Heart left ventricle (tissue), 16 donors: ENCODE measurements at places on chromosomes 13 and 19. TPM values are rescaled to one million over a fixed set of nuclear protein-coding genes. Genes with fewer than 3 reads are reported as not detected.

The ZNF667 gene
- polyA plus RNA-seq = 4.3 TPM

The CEACAM16 gene
- not detected for polyA plus RNA-seq

The COMP gene
- 0.11 TPM for polyA plus RNA-seq

DNA sequence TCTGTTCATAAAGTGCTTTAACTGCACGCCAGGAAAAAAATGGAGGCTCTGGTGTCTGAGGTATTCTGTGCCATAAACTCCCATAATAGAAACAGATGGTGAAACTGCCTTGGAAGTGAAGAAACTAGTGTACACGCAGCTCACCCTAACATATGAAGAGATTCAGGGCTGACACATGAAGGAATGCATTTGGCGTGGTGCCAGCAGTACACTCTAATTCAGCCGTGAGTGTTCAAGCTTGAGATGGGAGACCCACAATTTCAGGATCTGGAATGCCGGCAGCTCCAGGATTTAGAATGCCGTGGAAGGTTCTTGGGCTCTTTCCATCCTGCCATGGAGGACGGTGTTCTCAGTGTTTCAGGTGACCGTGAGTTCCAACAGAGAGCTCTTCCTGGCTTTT is 478.4 kb downstream of the TSHZ3 start:
- DNase-seq = no peak

GRCh38 chr13:53327680-53328315 is 299.2 kb downstream of the OLFM4 start:
- DNase-seq = no peak

GRCh38 chr13:47144782-47145181 is 247.9 kb upstream of the HTR2A start:
- no peak for DNase-seq

DNA sequence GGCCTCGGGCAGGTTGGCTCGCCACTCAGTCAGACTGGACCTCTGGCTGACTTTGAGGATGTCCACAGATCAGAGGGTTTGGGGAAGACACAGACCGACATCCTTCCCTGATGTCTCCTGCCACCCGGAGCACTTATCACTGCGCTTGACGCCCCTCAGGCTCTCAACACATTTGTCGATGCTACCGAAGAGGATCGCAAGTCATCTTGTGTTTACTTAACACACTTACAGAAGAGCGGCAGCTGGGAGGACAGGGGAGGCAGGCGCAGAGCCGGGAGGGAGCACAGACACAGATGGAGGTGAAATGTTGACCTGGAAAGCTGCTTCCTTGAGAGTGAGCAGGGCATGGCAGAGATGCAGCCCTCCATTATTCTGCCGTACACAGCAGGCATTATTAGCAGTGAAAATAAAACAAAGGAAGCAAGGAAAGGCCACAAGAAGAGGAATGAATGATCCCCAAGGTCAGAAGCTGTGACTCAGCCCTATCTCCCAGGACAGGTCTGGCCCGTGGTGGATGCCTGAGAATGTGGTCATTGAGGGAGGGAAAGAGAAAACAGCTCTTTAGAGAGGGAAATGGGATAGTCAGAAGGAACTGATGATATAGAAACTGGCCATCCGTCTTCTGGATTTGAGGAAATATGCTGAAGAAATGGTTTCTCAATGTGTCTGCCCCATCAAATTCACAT is 549.5 kb upstream of the ARGLU1 start:
- no peak for DNase-seq

DNA sequence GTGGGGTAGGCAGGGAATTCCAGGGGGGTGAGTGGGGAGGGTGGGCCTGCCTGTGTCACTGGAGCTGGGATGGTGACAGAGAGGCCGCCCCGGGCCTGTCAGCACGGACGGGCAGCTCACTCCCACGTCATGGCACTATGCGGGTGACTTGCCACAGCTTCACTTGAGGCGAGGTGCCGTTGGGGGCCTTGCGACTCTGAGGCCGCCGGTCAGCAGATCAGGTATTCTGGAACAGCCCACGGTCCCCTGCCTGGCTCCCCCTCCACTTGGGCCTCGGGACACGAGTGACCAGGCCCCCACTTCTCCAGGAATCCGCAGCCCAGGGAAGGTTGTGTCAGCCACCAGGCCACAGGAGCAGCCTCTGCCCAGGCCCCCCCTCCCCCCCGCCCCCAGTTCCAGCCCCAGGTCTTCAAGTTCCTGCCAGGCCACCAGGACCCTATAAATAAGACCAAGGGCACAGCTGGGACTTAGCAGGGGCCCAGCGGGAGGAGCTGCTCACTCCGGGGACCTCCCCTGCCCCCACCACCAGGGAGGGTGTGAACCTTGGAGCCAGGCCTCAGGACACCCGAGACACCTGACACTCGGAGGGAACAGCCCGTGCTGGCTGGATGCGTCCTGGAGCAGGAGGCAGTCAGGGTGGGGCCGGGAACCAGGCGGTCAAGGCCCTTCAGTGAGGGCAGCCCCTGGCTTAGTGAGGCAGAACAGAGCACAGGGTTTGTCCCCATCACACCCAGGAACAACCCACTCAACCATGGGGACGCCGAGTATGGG is 2.7 kb upstream of the MIDN start:
- peak; percentile 95 for DNase-seq

- DNase-seq = no peak
Observed at GRCh38 chr13:40565282-40566148, 100.9 kb downstream of the FOXO1 start.

DNA sequence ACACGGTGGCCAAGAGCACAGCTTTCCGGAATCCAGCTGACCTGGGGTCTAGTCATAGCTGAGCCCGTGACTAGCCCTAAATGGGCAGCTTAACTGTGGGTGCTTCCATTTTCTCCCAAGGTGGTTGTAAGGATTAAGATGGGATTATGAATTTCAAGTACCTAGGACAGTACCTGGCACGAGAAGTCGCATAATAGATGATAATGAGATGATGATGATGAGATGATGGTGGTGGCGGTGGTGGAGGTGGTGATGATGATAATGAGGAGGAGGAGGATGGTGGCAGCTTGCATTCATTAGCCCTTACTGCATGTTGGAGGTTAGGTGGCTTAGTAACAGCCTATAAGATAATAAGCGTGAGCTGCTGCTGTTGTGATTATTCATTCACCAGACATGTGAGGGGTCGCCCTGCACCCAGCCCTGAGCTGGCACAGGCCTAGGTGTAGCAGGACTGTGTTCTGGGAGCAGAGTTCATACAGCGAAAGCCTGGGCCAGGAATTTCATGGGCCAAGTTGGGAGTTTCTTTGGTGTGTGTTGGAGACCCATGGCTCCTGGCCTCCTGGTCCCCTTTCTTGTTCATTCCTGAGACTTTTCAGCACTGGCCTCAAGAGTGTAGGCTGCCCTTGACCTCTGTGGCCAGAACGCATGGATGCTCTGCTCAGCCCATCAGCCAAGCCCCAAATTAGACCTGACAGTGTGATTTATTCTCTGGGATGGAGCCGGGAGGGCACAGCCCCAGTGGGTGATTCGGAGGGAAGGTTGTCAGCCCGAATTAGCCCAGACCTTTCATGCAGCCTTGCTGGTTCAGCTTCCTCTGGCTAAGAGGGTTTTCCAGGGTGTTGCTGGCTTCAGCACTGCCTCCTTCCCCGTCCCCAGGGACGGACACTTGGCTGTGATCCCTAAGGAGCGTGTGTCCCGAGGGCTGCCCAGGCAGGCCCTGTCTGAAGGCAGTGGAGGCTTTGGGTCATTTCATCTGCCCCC is 128.8 kb downstream of the SIPA1L3 start:
- DNase-seq = no peak

DNA sequence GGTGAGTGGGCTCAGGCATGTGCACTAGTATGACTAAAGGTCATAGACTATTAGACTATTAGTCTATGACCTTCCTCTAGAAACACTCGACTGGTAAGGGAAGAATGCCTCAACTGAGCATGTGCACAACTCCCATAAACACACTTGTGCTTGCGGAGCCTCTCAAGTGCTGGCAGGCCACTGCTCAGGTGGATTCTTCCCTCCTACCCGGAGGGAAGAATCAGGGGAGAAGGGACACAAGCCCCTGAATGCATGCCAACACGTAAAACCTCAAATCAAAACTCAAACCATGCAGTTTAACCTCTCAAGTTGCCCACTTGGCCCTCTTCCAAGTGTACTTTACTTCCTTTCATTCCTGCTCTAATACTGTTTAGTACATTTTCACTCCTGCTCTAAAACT is 287.6 kb upstream of the SGCG start:
- no peak for DNase-seq

DNA sequence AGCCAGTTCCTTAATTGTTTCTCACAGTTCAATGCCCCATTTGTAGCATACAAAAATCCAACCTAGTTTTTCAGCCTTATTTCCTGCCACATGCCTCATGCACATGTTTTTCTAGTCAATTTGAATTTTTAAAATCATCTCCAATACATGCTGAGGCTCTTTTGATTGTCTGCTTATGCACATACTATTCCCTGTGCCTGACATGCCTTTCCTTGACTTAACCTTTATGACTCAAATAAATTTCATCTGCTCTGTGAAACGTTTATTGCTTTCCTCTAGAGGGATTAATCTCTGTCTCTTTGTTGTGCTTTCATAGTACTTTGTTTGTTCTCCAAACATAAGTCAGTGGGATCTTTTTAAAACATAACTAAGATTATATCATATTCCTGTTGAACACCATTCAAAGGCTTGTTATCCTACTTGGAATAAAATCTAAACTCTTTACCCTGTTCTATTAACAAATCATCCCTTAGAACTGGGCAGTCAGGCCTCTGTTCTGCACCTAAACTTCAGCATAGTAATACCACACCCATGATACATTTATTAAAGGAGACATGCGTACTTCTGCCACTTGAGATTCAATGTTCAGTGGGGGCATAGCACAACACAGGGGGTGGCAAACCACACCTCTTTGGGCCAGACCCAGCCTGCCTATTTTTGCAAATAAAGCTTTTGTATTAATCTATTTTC is 346.6 kb downstream of the FGF14 start:
- no peak for DNase-seq

DNA sequence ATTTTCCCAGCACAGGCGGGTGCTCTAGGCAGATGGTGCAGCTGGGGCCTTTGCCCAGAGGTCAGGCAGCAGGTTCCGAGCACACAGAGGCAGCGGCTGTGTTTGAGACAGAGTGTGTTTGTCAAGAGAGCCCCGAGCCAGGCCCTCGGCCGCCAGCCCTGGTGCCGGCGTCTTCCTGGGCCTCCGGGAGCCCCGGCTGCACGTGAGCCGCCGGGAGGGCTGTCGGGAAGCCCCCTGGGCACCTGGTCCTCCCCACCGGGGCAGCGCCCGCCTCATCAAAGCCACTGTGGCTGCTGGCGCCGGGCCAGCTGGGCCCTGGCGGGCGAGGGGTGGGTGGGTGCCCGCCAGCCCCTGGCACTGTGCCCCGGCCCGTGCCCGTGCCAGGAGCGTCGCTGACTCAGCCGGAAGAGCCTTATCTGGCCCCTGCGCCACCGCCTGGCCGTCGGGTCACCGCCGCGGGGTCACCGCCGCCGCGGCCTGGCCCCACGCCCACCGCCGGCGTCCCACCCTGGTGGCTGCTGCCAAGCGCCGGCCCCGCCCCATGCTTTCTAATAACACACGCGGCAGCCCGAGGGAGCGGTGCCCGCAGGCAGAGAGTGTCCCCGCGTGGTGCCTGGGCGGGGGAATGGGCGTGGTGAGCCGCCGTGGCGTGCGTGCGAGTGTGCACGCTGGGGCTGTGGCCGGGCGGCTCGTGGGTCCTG is 14.9 kb downstream of the ARID3A start:
- peak; percentile 69 for DNase-seq

DNA sequence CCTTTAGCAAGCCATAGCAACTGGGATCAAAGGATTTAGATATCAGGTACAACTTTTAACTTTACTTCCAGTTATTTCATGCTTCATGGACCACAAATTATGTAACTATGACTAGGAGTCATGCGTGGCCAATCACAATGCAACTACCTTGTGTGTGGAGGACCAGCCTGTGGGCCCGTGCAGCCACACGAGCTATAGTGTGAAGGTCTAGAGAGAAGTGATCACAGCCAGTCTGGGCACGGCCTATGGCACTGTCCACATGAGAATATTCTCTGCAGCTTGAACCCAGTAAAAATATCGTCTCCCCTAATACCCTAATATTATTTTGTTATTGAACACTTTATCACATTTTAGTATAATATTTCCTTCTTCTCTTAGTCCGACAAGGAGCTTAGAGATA is 464.9 kb upstream of the MIR17HG start:
- DNase-seq = no peak

DNA sequence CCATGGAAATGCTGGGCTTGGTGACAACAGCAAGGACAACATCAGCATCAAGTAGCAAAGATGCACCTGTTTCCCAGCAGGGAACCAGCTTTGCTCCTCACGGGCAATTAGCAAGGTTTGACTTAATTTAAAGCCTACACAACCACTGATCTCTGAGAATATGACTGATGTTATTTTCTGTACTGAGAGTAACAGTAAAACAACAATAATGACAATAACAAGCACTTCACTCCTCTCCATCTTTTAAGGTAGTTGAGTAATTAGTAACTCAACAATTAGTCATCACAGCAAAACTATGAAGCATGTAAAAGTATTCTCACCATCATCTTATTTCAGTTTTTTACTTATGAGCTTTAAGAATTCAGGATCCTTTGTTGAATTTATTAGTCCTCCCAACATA is 37.3 kb downstream of the ENOX1 start:
- DNase-seq = no peak

DNA sequence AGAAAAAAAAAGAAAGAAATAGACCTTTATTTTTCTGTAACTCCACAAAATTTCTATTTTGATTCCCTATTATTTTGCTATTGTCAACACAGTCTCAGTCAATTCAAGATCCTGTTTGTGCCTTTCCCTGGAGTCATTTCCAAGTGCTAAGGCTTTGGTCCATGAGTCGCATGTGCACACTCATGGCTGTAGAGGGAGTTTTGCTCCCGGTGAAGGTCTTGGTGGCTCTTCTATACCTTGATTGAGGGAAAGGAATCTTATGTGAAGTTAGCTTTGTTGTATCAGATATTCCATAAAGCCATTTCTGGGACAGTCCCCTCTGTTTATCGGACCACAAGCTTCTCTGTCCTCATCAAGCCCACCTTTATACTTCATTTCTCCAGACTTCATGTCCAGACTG is 58.7 kb upstream of the ALOX5AP start:
- DNase-seq = no peak

- DNase-seq = no peak
Observed at GRCh38 chr19:13024126-13024950, 29.1 kb downstream of the NFIX start.

- DNase-seq = no peak
Observed at GRCh38 chr19:29266001-29266400, 53.0 kb upstream of the UQCRFS1 start.

DNA sequence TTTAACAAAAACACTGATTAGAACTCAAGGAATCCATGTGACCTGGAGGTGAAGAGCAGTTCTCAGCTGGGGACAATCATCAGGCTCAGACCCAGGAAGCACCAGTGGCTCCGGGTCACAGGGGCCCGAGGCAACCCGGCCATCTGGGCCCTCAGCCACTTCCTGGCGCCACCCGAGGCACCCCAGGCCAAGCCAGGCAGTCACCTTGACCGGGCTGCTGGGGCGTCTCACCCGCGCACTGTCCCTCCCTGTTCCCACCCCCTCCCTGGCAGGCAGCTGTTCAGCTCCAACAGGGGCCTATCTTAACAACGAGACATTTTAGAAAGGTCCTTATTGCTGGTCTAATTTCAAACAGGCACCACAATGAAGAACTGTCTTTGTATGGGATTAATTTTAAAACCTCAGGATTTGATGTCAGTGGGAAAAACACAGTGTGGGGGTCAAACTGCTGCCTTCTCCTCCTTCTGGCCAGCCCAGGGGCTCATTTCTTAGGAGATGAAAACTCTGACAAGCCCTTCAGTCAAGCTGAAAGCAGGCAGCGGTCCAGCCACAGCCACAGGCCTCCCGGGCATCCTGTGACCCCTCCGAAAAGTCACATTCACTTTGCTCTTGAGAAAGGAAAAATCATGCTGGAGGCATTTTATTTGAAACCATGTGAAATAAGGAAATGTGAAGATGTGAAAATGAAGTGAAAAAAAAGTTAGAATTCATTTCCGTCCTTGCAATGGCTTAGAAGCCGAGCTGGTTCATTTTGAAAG is 83.3 kb downstream of the KCTD15 start:
- DNase-seq = peak; percentile 44
